ENCODE measurements at places on chromosomes 6 and 20.

- DNase-seq, result no peak
Measured at GRCh38 chr6:169070506-169071176, 183.0 kb downstream of the THBS2 start.

DNA sequence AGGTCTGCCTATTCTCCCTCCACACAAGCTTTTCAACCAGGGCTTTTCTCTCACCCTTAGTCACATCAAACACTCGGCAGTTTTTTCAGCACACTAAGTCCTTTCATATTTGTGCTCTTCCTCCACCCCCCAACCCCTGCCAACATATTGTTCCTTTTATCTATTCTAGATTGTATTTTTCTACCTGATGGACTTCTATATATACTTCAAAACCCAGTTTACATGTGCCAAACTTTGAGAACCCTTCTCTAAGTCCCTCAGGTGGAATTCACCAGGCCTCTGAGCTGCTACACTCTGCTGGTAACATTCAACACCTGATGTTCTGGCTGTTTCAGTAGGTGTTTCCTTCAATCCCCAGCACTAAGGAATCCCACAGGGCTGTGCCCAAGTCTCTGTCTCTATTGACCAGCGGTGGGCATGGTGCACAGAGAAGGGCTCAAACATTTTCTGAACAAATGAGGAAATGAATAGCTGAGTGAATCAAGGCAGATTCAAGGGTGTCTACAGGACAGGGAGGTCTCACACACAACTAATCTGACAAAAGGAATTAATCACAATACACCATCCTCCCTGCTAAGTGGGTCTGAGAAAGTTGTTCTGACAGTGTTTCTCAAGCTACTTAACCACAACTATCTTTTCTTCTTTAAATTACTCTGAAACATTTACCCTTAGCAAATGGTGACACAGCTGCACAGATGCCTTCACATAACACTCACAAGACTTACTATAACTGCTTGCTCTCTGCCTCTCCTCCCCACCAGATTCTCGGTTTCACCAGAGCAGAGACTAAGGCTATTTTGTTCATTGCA is 166.5 kb downstream of the TSHZ2 start:
- no peak for DNase-seq

- DNase-seq, result no peak
Measured at GRCh38 chr6:73631849-73632248, 21.9 kb downstream of the SLC17A5 start.

- no peak for DNase-seq
Measured at GRCh38 chr6:1865585-1865984, 255.9 kb downstream of the FOXC1 start.

DNA sequence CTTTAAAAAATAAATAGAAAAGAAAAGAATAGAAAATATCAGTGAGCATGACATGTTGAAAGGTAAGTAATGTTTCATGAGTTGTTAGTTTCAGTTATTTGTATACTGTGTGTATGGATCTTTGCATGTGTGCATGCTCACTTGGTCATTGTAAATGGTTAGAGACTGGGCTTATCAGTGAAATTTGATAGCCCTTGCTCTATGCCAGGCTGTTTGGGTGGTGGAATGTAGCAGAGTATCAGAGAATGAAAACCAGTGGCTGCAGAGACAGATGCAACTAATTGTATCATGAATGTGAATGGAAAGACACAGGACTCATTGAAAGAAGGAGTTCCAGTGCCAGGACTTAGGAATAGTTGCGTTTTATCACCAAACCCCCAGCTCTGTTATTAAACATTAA is 4.2 kb downstream of the GSTA2 start:
- DNase-seq, result no peak

DNA sequence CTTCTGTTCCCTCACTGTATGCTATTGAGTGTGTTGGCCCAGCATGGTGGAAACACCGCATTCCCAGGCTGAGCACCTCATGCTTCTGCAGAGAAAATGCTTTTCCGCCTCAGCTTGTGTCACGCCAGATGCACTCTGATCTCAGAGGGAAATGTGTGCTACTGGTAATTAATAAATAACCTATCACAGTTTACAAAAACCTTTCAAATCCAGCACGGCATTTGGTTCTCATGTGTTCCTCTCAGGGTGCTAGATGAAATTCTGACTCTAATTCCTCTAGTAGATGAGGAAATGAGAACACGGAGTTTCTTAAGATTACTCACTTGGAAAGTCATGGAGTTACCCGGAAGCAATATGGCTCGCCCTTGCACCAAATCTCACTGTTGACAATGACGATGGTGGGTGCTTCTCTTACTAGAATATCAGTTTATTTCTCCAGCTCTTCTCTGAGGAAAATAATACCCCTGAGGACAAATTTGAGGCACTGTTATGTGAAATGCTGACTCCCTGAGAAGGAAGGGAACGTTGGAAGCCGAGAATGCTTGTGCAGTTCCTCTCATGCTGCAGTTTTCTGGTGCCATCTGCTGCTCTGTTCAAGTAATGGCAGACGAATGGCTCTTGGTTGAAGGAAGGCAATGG is 116.6 kb downstream of the RNF144B start:
- peak; percentile 60 for DNase-seq

DNA sequence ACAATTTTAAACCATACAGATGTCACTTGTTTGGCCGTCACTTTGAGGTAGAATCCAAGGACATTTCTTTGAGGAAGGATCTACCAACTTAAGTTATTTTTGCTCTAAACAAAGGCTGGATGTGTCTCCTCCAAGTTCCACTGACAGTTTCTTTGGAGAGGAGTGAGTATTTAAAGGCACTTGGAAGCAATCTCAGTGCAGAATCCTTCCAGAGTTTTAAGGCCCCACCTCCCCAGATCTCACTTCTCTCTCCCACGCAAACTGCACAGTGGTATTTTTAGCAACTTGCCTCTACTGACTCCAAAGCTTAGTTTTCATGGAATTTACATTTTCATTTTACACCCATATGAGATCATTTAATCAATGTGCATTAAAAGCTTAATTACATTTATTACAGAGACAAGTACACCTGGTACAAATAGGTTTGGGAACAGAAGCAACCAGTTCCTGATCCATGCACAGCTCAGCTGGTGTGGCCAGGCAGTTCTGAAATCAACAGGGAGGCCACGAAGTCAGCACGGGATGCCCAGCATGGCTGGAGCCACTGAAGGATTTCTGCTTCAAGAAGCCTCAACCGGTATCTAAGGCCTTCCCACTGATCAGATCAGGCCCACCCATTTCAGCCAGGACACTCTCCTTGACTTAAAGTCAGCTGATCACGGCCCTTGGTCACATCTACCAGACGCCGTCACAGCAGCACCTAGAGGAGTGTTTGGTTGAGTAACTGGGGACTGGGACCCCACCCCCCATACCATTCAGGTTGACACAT is 109.8 kb downstream of the SYCP2 start:
- no peak for DNase-seq

DNA sequence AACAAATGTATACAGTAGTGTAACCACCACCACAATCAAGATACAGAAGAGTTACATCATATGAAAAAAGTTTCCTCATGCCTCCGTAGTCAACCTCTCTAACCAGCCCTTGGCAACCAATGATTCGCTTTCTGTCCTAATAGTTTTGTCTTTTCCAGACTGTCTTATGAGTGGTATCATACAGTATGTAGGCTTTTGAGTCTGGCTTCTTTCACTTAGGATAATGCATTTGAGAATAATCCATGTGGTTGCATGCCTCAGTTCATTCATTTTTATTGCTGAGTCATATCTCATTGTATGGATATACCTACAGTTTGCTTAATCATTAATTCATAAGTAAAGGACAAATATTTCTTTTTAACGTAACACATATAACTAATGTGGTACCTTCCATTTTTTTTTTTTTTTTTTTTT is 86.4 kb upstream of the RIPOR2 start:
- DNase-seq, result peak; percentile 62

- DNase-seq, result no peak
Measured at GRCh38 chr20:62303340-62304226, 786 bp downstream of the ADRM1 start.

GRCh38 chr6:38508894-38509293 is 130.8 kb downstream of the BTBD9 start:
- DNase-seq, result peak; percentile 78

- no peak for DNase-seq
Measured at GRCh38 chr6:148563066-148563465, 183.8 kb upstream of the UST start.

Measured in AML-193 (cell line).